IPS DF 19.7 (cell line): ENCODE measurements at places on chromosomes 16 and 17.

DNA sequence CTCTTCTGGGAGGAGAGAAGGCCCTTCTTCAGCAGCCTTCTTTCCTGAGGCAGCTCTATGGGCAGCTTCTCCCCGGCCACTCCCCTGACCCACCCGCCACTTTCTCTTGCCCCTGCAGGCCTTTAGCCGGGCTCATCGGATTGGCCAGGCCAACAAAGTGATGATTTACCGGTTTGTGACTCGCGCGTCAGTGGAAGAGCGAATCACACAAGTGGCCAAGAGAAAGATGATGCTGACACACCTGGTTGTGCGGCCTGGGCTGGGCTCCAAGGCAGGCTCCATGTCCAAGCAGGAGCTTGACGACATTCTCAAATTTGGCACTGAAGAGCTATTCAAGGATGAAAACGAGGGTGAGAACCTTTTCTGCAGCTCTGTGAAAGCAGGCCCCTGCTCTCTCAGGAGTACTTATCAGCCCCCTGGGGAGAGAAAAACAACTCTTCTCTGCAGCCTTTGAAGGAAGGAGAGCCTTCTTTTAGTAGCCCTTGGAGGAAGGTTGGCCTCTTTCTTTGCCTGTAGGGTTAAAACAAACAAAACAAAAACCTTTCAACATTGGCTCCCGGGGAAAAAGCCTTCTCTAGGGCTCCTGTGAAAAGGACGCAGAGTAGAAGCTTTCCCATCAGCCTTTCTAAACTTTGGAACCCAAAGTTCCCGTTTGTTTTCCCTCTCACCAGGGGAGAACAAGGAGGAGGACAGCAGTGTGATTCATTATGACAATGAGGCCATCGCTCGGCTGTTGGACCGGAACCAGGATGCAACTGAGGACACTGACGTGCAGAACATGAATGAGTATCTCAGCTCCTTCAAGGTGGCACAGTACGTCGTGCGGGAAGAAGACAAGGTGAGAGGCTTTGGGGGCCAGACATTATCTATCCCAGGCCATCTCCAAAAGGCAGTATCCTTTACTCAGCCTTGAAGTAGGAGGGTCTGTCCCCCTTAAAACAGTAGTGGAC, 12.7 kb downstream of the RNF227 start:
- no peak for DNase-seq

DNA sequence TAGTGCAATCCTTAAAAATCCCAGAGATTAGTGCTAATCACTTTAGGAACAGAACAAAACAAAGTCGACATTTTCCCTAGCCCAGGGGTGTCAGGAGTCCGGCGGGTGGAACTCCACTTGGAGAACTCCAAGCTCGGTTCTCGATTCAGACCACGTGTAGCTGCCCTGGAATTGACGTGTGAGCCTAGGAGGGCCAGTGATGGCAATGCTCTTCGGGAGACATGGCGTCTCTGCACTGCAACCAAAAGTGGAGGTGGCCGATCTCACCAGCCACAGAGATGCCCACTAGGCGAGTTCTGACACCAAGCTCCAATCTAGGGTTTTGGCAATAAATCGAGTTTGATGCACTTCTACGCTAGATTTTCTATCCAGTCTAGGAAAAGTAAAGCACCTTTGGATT, 17.6 kb downstream of the MAP1LC3B start:
- DNase-seq = no peak

- DNase-seq = no peak
Observed at GRCh38 chr16:57299009-57299718, 14.7 kb upstream of the PLLP start.

- no peak for DNase-seq
Observed at GRCh38 chr17:6212766-6213165, 142.6 kb downstream of the WSCD1 start.

GRCh38 chr16:17078931-17079631, 391.7 kb downstream of the XYLT1 start:
- DNase-seq = no peak

- no peak for DNase-seq
Observed at GRCh38 chr17:83200751-83201150, 121.3 kb downstream of the METRNL start.

- no peak for DNase-seq
Observed at GRCh38 chr17:76755285-76755684, 17.4 kb downstream of the MFSD11 start.

DNA sequence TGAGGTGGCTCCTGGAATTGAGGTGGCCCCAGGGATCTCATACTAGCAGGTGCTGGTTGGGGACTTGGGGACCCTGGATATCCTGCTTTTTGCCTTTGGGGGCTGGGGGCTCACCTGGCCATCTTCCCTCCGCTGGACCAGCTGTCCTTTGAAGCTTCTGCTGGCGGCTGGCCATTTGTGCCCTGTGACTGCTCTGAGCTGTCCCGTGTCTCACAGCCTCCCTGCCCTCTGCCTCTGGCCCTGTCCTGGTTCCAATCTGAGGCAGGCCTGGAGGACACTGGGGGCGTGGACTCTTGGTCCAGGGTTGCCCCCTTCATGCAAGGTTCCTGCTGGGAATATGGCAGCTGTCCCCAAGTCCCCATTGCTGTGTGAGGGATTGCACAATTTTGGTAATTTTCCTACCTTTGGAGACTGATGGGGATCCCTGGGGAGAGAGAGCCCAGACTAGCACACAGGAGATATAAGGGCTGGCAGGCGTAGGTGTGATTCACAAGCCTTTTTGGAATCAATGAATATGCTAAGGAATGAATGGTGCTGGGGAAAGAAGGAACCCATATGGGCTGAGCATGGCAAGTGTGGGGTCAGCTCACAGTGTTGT, 19.2 kb downstream of the ADCY7 start:
- DNase-seq = no peak

- DNase-seq = no peak
Observed at GRCh38 chr16:87418644-87419043, 26.5 kb downstream of the MAP1LC3B start.

GRCh38 chr17:45584092-45585036, 93.8 kb upstream of the PLEKHM1 start:
- DNase-seq = no peak

DNA sequence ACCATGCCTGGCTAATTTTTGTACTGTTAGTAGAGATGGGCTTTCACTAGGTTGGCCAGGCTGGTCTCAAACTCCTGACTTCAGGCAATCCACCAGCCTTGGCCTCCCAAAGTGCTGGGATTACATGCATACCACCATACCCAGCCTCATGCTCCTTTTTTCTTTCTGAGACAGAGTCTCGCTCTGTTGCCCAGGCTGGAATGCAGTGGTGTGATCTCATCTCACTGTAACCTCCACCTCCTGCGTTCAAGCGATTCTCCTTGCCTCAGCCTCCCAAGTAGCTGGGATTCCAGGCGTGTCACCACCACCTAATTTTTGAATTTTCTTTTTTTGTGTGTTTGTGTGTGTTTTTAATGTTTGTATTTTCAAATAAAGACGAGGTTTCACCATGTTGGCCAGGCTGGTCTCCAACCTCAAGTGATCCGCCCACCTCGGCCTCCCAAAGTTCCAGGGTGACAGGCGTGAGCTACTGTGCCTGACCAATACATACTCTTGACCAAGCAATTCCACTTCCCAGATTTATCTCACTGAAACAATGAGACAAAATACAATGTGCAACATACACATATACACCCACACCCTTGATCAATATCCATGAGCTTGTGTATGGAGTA, 5.0 kb downstream of the GRB2 start:
- no peak for DNase-seq

DNA sequence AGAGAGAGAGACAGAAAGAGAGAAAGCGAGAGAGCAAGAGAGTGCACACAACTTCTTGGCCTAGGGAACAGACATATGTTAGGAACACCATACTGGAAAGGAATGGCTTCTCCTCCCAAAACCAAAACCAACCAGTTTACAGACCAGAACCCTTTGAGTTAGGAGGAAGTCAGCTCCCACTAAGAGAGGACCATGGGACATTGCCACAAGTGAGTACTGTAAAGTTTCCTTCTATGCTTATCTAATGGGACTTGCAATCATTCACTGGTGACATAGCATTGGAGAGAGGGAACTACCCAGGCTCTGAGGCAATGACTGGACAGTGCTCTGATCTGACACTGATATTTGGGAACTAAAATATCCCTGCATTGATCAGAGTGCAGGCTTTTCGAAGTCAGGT, 32.4 kb downstream of the TBC1D3B start:
- no peak for DNase-seq

GRCh38 chr17:79977708-79978547, 57.7 kb downstream of the TBC1D16 start:
- no peak for DNase-seq

DNA sequence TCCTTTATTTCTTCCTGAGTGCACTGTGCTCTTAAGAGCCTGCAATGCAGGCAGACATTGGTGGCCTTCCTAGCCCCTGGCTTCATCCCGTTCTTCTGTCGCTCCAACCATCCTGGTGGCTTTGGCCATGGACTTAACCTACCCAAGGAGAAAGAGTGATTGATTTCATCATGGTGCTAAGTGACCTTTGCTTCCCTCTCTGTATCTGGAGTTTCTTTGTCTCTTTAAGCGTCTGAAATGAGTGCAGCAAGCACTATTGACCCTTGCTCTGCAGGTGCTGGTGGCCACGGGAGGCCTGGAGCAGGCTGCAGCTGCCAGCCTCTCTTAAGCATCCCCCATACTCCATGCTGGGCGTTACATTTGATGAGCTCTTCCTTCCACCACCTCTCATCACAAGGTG, 60.5 kb downstream of the RAP1GAP2 start:
- DNase-seq = no peak

DNA sequence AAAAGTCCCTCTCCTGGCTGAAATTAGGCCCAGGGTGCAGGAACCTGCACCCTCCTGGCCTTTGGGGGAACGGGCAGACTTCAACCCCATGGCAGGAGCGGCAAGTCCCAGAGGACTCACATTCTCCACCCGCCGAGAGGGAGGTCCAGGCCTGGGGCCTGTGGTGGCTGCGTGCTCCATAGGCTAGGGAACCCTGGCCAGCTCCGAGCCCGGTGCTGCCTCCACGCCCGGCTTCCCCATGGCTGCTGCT, 130 bp downstream of the CCDC78 start:
- DNase-seq = no peak

DNA sequence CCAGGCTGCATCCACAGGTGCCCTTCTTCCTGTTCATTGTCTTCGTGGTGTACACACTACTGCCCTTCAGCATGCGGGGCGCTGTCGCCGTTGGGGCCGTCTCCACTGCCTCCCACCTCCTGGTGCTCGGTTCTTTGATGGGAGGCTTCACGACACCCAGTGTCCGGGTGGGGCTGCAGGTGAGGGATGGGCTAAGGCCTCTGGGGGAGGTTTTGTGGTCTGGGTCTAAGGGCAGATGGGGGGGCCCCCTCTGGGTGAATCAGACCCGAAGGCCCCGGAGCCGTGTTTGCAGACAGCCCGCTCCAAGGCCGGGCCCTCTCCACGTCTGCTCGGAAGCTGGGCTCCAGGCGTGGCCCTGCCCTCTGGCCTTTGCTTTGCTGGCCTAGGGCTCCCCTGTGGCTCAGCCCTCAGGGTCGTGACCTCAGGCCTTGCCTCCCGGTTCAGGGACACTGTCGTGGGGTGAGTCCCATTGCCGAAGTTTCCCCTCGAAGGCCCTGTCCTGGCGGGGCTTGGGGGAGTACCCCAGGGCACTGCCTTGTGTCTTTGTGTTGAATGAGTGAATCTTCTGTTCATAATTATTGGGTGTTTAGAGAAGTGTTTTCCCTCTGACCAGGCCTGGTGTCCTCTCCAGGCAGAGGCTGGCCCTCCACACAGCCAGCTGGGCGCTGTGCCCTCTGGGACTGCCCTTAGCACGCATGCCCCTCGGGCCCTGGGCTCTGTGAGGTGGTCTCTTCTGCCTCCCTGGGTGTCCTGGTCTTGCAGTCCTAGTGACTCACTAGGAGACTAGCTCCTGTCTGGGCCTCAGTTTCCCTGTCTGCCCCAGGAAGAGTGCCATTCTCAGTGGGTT, 25.6 kb downstream of the ADCY7 start:
- no peak for DNase-seq

GRCh38 chr16:55264949-55265348, 59.1 kb upstream of the IRX6 start:
- DNase-seq = no peak

DNA sequence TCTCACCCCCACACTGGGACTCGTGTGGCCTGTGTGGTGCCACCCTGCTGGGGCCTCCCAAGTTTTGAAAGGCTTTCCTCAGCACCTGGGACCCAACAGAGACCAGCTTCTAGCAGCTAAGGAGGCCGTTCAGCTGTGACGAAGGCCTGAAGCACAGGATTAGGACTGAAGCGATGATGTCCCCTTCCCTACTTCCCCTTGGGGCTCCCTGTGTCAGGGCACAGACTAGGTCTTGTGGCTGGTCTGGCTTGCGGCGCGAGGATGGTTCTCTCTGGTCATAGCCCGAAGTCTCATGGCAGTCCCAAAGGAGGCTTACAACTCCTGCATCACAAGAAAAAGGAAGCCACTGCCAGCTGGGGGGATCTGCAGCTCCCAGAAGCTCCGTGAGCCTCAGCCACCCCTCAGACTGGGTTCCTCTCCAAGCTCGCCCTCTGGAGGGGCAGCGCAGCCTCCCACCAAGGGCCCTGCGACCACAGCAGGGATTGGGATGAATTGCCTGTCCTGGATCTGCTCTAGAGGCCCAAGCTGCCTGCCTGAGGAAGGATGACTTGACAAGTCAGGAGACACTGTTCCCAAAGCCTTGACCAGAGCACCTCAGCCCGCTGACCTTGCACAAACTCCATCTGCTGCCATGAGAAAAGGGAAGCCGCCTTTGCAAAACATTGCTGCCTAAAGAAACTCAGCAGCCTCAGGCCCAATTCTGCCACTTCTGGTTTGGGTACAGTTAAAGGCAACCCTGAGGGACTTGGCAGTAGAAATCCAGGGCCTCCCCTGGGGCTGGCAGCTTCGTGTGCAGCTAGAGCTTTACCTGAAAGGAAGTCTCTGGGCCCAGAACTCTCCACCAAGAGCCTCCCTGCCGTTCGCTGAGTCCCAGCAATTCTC, 27.4 kb downstream of the STH start:
- DNase-seq = no peak

GRCh38 chr16:84874553-84874952, 54.8 kb downstream of the CRISPLD2 start:
- DNase-seq = no peak

DNA sequence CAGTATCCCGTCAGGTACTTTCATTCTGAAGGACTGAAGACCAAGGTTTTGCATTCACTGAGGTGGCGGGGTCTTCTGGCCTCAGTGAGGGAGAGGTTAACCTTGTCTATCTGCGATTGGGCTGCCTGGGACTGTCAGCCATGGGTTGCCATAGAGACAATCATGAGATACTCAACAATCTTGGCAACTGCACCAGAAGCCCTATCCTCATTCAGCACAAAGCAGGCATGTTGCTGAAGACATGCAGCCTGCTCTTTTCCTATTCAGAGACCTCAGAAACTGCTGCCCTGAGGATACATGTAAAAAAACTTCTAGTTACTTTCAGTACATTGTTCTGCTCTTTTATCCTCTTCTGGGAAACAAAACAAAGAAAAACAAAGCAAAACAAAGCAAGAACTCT, 146.3 kb upstream of the PIRT start:
- no peak for DNase-seq

- DNase-seq = no peak
Observed at GRCh38 chr17:66702106-66702936, 132.6 kb upstream of the CACNG5 start.
